ENCODE measurements at places on chromosomes 12 and 14.

GRCh38 chr14:70188659-70189455 lies at the start of gene SLC8A3:
Gene SLC8A3 (minus strand): TSS chr14:70188951. CDS start chr14:70168422, 20,529 bp downstream.
- DNase-seq = peak; percentile 24

DNA sequence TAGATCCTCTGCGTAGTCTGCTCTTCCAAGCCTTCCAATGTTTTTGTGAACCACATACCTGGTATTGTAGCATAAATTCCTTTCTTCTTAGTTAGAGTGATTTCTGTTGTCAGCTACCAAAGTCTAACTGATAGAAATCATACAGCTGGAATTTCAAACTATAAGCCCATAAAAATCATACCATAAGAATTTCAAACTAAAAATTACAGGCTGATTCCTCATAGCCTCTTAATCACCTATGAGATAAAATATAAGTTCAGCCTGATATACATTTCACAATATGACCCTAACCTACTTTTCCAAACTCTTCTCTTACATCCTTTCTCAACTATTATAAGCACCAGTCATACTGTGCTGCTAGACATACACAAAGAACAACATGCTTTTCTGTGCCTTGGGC lies 64.8 kb downstream of the PTHLH start:
- no peak for DNase-seq

DNA sequence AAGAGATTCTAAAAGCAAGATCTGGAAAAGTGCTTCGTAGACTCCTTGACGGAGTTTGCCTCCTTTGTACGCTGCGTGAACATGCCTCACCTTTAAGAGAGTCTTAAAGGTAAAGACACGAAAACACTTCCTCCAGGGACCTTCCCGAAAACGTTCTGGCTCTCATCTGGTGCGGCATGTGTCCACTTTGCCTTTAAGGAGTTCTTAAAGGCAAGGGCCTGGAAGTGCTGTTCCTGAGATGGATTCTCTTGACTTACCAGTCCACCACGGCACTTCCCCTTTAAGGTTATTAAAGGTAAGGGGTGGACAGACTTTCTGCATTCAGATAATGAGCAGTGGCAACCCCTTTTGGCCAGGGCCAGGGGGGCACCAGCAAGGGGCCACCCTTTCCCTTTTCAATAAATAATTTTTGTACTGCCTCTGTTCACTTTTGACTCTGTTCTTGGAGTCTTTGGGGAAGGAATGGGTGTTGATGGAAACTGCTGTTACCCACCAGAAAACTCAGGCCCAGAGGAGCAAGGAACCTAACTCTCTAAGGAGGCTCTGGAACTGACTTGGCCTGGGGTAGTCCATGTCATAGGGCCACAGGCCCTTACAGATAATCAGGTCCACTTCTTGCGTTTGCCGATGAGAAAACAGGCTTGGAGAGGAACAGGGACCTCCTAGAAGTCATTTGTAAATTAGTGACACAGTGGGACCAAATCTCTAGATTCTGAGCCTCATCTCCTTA lies 4.4 kb downstream of the REM2 start:
- peak; percentile 22 for DNase-seq

DNA sequence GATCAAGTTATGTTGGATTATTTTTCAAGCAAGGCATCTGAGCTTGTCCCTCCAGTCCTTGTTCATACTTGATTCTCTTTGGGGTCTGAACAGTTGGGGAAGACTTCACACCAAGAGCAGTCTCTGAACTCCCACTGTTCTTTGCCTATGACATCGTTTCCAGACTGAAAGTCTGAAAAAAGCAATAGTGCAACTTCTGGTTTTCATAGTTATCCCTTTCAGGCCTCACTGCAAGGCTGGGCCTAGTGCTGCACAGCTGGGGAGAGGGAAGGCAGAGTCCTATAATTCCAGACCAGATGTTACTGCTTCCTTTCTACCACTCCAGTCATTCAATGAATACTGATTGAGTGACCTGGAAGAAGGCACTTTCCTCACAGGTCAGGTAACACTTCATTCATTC lies 187.1 kb upstream of the CCND2 start:
- no peak for DNase-seq

- no peak for DNase-seq
Measured at GRCh38 chr14:69319911-69320310, 60.0 kb downstream of the GALNT16 start.

DNA sequence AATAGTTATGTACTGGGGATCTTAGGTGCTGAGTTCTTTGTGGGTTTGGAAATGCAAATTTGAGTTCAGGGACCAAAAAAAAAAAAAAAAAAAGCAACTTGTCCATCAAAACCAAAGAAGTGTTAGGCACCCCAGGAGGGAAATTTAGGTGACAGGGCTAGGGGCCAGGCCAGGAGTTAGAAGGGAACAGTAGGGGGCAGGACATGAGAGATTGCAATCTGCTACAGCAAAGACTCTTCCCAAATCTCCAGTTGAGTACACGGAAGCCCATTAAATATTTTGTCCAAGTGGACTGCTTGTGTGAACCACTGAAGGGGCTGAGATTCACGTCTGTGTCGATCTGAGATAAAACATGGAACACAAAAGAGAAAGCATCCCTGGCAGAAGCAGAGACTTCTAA lies 52.8 kb downstream of the TSPAN19 start:
- DNase-seq = no peak

DNA sequence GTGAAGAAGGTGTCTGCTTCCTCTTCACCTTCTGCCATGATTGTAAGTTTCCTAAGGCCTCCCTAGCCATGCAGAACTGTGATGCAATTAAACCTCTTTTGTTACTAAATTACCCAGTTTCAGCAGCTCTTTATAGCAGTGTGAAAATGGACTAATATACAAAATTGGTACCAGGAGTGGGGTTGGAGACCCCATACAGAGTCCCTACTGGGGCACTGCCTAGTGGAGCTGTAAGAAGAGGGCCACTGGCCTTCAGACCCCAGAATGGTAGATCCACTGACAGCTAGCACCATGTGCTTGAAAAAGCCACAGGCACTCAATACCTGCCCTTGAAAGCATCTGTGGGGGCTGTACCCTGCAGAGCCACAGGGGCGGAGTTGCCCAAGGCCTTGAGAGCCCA lies 44.8 kb upstream of the CRADD start:
- no peak for DNase-seq

GRCh38 chr14:54622192-54622958 lies 55.4 kb downstream of the SAMD4A start:
- peak; percentile 55 for DNase-seq

DNA sequence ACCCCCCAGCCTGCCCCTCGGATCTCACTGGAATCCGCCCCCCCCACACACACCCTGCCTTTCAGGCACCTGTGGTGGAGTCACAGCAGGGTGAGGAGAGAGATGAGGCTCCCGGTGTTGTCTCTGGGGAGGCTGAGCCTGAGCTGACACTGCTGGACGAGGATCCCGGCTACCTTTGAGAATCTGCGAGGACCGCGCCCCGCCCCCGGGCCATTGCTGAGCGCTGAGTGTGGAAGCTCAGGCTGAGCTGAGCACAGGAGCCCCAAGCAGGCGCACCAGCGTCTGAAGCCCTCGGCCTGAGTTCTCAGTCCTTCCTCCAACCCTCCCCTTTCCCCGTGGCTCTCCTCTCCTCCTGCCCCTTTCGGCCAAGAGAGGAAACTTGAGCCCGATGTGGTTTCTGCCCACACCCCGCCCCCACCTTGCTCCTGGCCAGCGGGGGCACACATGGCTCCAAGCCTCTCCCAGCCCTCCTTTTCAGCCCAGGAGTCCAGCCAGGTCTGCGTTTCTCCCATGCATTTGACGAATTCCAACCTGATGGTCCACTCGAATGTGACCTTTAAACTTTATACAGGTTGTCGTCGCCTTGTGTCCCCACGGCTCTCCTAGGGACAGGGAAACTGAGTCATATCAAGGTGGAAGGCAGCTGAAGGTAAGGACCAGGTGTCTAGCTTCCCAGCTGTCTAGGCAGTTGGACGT lies at the start of gene NFE2:
TSS of gene NFE2 (minus strand) at position 284 of the 696 bp plus-strand sequence. CDS start 5,767 bp downstream, outside the sequence.
- DNase-seq = no peak

DNA sequence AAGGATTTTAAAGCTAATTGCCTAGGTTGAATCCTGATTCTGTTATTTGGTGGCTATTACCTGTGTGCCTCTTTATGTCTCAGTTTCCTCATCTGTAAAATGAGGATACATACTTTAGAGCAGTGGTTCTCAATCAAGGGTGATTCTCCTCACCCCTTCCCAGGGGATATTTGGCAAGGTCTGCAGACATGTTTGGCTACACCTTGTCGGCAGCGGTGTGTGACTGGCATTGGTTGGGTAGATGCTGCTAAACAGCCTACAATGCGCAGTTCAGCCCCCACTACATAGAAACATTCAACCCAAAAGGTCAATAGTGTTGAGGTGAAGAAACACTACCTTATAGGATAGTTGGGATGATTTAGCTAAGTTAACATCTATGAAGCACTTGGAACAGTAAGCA lies 23.4 kb downstream of the LDHB start:
- DNase-seq = no peak

DNA sequence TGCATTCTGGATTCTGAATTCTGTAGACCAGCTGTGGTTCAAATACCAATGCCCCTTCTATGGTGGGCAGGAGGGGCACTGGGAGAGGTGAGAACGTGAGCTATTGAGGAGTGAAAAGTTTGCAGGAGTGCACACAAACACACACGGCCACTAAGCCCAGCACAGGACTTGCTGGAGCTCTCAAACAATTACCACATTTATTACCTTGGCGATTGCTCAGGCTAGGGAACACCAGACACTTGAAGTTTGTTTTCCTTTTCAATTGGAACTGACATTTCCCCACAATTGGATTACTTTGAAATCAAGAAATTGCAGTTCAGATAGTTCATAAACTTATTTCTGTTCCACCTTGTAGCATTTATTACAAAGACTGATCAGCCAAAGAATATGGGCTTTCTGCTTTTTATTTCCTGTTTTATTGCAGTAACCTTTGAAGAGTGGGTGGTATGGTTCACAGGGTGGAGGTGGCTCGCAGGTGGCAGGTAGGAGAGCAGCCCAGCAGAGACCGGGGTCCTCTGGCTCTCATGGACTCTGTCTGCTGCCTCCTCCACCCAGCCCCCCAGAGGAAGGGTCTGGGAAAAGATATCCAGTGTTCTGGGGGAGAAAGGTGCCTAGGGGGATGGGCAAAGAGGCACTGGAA lies 429.8 kb upstream of the CCDC196 start:
- no peak for DNase-seq

GRCh38 chr12:89327486-89328094 lies 24.7 kb downstream of the DUSP6 start:
- DNase-seq = no peak

DNA sequence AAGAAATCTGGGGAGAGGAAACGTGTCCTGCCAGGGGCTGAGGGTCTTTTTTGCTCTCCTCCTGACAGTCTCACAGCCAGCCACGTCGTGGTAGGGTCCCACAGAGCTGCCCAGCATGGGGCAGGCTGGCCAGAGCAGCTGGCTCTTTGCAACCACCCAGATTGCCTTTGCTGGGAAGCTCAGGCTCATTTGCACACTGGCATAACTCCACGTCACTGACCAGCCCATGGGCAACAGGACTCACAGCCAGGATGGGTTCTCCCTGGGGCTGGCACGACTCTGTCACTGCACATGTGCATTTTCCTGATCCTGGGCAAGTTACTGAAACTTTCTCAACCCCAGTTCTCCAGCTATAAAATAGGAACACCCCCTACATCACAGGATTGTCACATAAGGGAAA lies 242.2 kb downstream of the DPF3 start:
- DNase-seq = no peak

DNA sequence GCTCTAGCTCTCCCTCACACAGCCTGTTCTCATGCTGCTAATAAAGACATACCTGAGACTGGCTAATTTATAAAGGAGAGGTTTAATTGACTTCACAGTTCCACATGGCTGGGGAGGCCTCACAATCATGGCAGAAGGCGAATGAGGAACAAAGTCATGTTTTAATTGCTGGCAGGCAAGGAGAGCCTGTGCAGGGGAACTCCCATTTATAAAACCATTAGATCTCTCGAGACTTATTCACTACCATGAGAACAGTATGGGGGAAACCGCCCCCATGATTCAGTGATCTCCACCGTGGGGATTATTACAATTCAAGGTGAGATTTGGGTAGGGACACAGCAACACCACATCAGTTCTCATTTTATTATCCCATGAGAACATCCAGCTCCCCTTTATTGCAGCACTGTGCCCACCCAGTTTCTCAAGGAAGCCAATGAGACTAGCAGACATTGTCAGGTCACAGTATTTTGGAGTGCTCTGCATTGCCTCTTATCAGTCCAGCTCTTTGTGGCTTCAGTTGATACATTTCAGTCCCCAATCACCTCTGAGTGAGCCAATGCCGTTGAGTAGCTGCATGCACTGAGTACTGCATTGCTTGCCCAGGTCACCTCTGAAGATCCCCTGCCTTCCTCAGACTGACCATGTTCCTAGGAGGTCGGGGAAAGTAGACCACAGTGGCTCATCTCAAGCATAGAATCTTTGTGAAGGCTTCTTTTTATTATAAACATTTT lies 131.2 kb downstream of the CRADD start:
- no peak for DNase-seq

DNA sequence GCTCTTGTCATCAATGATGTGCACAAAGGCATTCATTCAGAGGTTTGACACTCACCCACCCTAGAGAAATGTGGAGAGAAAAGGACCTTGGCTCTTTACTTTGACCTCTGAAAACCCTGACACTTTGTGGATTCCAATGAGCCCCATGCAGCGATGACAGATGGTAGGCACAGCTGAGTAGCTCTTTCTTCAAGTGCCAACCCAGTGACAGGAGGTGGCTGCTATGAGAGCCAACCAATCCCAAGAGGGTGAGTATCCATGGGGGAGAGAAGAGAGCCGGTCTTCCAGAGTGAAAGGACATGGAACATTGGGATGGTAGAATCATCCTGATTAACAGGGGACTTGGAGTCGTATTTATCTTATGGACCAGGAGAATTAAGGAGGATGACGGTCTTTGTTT lies 17.8 kb downstream of the SLC8A3 start:
- DNase-seq = no peak

GRCh38 chr12:2338991-2339431 lies 286.2 kb downstream of the CACNA1C start:
- DNase-seq = no peak

DNA sequence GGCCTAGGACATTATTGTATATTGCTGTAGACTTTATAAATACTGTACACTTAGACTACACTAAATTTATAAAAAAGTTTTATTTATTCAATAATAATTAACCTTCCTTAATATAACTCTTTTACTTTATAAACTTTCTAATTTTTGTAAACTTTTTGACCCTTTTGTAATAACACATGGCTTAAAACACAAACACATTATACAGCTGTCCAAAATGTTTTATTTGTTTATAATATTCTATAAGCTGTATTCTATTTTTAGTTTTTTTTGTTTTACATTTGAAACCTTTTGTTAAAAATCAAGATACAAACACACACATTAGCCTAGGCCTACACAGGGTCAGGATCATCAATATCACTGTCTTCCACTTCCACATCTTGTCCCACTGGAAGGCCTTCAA lies 190.0 kb downstream of the BMP4 start:
- DNase-seq = no peak

DNA sequence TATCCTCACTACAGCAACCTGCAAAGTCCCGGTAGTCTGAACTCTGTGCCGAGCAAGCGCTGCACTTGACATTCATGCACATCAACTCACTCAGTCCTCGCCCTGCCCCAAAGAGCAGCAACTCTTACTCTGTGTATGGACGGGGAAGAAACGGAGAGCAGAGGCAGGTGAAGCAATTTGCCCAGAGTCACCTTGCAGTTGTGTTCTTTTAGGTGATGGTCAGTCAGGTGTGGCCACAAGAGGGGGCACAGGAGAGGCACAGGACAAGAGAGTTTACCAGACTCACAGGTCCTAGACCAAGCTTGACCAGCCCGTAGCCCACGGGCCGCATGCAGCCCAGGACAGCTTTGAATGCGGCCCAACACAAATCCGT lies 39.1 kb downstream of the TSPAN11 start:
- no peak for DNase-seq

Data from stimulated activated CD4-positive, alpha-beta T cell treated with anti-CD3 and anti-CD28 coated beads, Interleukin-2, amount 100 ng/mL, for 48 hours (primary cell).